ENCODE measurements at places on chromosomes 4 and X.
A peak's percentile ranks its signal among the peaks of the same experiment; 100 is the strongest.

DNA sequence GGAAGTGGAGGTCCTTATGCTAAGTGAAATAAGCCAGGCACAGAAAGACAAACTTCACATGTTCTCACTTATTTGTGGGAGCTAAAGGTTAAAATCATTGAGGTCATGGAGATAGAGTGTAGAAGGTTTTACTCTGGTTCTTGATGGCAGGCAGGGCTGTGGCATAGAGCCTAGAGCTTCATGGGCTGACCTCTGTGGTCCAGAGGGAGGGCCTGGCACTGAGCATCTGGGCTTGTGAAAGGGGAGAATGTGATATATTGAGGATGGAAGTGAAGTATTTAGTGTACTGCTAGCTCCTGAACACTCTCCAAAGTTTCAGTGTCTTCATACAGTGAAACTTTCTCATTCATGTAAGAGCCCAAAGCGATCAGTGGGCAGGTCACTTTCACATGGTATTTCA, 71.3 kb upstream of the ANXA3 start:
- DNase-seq: no peak

DNA sequence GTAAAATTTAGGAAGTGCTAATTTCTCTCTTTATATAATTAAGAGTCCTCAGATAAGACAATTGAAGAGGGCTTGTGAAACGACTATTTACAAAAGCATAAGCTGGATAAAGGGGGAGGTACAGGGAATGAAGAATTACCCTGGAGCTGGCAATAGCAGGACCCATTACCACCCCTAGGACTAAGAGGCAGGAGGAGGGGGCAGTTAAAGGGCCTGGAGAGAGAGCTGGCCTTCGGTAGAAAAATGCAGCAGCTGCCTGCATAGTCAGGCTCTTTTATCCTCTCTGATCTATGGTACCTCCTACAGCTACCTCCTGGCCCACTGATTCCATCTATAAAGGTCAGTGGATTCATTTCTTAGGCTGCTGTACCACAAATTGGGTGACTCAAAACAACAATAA, 57.7 kb upstream of the TRPC3 start:
- no peak for DNase-seq

DNA sequence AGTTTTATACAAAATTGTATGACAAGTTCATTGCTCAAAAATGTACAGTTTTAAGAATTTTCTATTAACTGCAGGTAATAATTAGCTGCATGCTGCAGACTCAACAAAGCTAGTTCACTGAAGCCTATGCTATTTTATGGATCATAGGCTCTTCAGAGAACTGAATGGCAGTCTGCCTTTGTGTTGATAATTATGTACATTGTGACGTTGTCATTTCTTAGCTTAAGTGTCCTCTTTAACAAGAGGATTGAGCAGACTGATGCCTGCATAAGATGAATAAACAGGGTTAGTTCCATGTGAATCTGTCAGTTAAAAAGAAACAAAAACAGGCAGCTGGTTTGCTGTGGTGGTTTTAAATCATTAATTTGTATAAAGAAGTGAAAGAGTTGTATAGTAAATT, 131.0 kb downstream of the TET2 start:
- DNase-seq: no peak

- DNase-seq: no peak
These were observed 645.9 kb downstream of the PCDH7 start for GRCh38 chr4:31366041-31366440.

- DNase-seq: no peak
These were observed 95.1 kb downstream of the AFAP1 start for GRCh38 chr4:7844594-7844991.

DNA sequence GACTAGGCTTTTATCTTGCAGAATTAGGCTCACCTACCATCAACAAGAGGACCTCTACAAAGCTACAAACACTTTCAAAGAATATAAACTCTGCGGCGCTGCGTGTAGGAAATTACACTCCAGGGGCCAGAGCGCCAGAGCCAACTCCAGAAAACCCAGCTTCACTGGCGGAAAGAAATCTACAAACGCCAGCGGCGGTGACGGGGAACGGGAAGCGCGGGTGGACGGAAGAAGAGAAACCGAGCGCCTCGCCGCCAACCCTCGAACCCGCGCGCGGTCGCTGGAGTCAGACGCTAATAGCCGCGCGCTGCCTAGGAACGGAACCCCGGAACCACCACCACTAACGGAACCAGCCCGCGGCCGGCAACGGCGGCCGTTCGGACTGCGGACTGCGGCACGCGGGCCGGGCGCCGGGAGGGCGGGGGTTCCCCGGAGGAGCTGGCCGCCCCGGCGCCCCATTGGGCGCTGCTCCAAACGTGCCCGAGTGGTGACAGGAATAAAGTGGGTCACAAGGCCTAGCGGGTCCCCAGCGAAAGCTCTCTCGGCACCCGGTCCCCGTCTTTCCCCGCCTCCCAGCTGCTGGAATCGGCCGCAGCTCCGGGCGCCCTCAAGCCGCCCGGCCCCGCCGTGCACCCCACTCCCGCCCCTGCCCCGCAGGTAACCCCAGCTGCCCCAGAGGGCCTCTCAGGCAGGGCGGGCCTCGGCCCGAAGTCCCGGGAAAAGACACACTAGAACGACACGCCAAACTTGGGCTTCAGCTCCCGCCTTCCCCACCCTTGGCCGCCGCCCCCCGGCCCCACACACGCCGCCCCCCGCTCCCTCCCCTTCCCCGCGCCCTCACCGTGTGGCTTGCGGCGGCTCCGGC, 836 bp downstream of the CLOCK start:
- DNase-seq: peak; percentile 70

DNA sequence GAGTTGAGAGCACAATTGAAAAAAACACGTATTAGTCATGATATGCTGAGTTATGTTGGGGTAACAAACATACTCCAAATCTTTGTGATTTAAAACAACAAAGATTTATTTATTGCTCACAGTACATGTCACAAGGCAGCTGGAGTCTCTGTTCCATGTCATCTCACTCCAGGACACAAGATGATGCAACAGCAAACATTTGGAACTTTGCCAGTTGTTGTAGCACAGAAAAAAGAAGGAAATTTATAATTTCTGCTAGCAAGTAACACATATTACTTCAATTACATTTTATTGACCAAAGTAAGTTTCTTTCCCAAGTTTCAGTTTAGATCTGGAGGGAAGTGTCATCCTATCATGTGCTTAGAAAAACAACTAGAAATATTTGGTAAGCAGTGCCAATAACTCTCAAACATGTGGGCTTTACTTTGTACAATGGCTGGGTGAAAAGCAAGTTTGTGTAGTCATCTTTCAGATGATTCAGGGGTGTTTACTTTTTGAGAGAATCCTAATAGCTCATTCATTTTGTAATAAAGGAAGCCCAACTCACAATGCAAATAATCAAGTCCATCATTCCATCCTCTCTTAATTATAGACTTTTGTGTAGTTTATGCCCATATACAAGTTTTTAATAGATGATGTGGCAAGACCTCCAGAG, 452.3 kb downstream of the ZIC3 start:
- no peak for DNase-seq

- DNase-seq: no peak
These were observed 54.5 kb downstream of the TRIM2 start for GRCh38 chr4:153258750-153259149.

DNA sequence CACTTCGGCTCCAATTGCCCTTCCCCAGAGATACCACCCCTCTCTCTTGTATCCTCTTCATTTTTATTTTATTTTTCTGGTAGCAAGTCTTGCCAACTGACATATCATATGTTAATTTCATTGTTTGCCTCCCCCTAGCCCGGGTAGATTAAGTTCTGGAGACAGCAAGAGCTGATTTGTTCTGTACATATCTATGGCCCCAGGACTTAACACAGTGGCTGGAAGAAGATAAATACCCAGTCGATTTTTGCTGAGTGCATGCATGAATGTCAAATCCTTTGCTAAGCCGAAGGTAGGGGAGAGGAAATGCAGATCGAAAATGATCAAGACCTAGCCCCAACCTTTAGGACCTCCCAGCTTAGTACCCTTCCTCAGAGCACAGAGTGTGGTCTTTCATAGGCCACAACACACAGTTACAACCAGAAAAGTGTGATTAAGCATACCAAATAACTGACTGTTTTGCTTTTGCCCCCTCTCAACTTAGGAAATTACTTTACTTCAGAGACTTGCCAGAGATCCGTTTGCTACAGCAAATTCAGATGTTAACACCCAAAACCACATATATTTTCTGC, 58.7 kb upstream of the KLF3 start:
- no peak for DNase-seq

- DNase-seq: peak; percentile 81
These were observed 13.2 kb downstream of the CA5B start for GRCh38 chrX:15751155-15751819.

DNA sequence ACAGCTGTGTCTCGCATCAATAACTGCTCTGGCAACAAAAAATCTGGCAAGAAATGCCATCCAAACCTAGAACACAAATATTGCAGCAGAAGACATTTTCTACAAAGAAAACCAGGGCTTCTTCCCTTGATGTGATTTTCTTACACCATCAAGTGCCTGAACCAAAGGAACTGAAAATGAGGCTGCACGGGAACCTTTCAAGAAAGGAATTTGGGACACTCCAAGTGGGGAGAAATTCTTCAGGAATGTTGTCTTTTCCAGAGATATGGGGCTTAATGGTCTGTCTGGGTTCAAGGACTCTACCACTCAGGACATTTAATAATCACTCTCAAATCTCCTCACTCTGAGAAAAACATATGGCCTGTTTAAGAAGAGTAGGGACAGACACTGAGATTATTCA, 57.6 kb downstream of the PRDM5 start:
- no peak for DNase-seq

- DNase-seq: no peak
These were observed 29.4 kb downstream of the EVC2 start for GRCh38 chr4:5678977-5679376.

DNA sequence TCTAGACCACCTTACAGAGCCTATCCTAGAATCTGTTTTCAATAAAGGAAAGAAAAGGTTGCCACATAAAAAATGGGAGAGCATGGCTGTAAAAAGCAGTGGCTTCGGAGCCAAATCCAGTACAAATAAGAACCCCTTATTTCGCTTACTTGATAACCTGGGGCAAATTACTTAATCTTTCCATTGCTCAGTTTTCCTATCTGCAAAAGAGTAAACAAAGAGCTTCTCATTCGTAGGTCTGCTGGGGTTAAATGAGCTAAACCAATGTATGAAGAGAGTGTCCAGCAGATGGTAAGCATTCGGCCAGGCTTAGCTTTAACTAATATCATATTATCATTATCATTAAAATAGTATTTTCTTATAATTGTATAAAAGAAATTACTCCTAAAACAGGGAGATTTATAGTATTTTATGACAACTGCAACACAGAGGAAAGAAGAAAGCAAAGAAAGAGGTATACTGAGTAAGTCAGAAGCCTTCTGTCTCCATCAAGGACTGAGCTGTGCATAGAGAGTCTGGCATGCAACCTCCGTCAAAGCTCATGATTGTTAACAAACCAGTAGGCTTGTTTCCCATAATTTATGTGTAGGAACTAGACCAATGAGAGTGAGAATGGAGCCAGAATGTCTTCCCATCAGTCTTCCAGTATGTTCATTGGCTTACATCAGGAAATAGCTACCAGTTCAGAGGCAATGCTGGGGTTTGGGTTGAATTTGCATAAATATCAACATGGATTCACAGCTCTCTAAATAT, 364.9 kb downstream of the UNC5C start:
- DNase-seq: no peak

GRCh38 chr4:64166365-64166764, 242.9 kb downstream of the TECRL start:
- DNase-seq: no peak

GRCh38 chr4:158801066-158801465, 32.2 kb downstream of the FNIP2 start:
- no peak for DNase-seq

DNA sequence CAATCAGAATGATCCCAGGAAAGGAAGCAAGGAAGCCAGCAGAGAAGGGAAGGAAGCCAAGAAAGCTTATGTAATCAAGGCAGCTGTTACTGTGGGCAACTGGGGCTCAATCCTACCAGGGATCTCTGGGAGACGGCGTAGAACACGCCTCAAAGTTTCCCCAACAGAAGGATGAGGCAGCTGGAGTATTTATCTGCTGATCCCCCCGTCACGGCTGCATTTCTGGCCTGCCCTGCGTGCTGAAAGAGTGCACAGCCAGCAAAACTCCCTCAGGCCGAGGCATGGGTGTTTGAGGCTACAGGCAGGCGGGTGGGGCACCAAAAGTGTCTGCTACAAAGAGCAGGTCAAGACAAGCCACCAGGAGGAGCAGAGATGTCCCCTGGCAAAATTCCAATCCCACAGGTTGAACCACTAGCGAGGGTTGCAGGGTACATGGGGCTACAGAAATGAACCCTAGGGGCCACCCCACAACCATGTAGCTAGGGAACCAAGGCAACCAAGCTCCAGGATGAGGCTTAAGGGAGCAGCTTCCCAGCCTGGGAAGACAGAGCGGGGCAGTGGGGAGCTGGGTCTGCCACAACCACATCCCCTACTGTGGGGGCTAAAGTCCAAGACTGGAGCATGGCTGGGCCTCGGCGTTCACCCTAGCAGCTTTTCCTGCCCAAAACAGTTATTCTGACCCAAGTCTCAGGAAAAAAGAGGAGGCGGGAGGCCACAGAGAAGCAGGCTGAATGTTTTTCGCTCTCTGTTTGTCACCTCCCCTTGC, 113.4 kb downstream of the BCOR start:
- no peak for DNase-seq

GRCh38 chr4:14850455-14851097, 151.7 kb upstream of the CPEB2 start:
- no peak for DNase-seq

DNA sequence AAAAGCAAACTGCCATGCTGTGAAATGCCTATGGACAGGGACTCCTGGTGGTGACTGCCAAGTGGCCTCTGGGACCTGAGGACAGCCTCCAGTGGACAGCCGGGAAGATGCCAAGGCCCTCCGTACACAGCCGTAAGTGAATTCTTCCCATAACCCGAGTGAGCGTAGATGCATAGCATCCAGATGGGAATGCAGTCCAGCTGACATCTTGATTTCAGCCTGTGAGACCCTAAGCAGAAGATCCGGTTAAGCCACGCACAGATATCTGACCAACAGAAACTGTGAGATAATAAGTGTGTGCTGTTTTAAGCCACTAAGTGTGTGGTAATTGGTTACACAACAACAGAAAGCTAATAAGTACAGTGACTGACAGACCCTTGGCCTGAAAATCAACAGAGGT, 55.9 kb downstream of the TMEM156 start:
- DNase-seq: no peak

DNA sequence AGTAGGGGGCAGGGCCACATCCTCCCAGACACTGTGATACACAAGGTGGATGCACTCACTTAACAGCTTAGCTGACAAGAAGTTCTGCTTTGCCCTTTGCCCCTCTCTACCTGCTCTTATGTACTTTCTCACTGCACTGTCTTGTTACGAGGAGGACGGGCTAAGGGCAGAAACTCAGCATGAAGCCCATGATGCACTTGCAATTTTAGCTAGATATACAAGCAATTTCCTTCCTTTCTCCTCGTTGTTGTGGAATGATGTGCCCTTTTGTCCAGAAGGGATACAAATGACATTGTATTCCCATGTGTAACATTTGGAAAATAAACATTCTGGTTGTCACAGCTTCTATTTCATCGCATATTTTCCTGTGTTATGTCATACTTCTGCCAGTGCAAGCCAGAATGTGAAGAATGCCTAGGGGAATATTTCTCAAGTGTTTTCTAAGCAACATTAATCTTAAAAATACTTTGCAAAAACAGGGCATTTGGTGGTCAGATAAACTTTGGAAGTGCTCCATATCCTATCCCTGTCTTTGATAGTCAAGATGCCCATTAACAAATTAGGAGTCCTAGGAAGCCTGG, 47.2 kb downstream of the MAOA start:
- DNase-seq: no peak
